Activated gamma-delta T cell (primary cell): ENCODE measurements at places on chromosomes 11 and 22.

DNA sequence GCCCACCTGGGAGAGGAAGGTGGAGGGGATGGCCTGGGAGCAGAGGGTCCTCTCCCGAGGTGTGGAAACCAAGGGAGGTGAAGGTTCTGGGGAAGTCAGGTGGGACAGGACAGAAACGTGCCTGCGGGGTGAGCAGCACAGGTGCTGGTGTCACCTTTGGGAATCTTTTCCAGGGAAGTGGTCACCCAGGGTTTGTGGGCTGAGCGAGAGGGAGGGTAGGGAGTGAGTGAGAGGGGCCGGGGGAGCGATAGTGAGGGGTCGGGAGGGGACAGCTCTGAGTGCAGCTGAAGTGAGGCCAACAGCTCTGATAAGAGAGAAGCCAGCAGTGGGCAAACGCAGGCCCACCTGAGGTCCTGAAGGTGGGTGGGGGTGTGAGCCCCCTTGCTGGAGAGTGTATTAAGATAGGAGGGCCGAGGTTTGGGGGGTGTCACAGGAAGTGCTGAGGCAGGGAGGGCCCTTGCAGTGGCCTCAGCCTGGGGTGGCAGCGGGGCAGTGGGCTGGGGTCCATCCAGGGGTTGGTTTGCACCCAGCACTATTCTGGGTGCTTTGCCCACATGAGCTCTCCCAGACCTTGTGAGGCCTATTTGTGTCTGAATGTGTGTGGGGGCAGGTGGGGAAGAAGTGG, 1.6 kb upstream of the SHANK3 start:
- no peak for DNase-seq

GRCh38 chr11:33182246-33182878, 21.1 kb upstream of the CSTF3 start:
- DNase-seq = no peak

DNA sequence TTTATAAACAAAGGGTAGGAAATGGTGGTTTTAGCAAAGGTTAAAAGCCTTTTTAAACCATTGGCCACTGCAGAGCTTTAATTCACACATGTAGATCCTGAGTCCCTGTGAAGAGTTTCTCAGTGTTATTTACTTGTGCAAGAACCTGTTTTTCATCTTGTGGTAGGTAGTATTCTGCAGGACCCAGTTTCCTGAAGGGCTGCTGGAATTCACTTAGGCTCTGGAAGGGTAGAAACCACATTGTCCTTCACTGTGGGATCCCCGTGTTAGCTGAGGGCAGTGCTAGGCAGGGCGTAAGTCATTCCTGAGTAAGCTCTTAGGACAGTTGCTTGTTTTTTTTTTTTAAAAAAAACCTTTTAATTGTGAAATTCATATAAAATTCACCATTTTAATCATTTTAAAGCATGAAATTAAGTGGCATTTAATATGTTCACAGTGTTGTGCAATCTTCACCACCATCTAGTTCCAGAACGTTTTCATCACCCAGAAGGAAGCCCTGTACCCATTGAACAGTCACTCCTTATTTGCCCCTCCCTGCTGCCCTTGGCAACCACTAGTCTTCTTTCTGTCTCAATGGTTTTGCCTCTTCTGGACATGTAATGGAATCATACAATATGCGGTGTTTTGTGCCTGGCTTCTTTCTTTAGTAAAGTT, 77.7 kb downstream of the C22orf31 start:
- no peak for DNase-seq

GRCh38 chr11:3105791-3106735, 48.8 kb upstream of the CARS1 start:
- DNase-seq = no peak

DNA sequence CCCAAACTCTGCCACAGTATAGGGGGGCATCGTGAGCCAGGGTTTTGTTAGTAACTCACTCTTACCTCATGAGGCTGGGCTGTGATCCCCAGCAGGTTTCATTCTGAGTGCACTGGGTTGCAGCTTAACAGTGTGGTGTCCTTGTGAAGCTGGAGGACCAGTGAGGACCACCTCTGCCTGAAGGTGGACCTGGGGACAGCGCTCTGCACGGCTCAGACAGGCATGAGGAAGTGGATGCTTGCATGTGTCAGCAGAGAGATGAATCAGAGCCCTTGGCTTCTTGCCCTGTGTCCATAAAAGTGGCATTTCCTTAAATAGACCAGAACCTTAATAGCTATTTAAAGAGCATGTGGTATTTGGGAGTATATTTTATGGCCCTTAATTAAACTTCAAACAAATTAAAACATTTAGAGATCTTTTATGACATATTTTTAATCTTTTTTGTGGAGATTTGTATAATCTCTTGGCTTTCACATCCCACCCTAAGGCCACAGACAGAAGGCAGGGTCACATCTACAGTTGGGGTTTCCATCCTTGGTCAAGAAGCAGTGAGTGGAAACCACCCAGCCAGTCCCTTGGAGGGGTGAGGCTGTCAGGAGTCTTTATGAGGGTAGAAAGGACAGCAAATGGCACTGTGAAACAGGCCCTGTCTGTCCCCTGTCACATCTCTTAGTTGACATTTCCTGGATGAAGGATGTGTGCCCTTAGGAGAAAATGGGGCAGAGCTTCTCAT, 24.8 kb upstream of the ADORA2A start:
- DNase-seq = no peak

DNA sequence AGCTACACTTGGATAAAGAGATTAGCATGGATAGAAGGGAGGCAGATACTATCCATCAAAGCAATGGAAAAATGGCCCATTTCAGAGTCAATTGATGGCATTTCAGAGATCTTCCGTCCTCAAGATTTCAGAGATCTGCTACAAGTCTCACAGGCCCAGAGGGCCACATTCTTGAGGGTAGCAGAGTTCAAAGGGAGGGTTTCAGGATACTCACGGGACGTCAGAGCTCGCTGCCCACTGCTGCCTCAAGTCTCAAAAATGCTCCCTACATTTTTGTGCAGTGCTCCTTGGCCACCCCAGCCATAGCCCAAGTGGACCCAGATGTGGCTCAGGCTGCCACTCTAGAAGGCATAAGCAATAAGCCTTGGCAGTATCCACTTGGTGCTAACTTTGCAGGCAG, 24.9 kb downstream of the RTL6 start:
- no peak for DNase-seq

DNA sequence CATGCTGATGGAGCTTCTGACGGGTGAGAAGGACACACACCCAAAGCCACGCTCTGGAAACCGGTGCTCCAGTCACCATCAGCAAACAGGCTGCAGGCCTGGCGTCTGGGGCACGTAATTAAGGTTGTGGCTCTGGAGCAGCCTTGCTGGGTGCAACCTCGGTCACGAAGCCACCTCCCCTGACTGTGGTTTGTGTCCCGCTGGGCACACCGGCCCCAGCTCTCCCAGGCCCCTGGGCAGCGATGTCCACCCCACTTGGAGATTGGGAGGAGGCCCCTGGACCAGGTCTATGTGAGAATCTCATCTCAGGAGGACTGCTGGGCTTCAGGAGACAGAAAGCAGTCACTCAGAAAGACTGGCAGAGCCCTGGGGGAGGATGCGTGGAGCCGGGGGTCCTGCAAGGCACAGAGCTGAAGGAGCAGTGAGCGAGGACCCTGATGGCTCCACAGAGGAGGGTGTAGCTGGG, 631.6 kb downstream of the BRD1 start:
- no peak for DNase-seq

- DNase-seq = no peak
These were observed 4.5 kb downstream of the FAM83F start for GRCh38 chr22:39999144-39999757.

DNA sequence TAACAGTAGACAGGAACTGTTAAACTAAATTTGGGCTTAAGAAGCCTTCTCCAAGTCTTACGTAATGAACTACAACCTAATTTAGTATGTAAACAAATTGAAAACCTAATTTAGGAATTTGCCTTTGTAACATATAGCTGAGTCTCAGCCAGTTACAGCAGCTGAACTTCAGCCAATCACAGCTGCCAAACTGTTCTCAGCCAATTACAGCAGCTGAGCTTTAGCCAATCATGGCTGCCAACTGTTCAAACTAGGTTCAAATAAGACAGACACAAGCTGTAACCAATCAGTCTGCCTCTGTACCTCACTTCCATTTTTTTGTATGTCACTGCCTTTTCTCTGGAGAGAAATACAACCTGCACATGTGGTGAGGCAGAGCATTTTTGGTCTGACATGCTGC, 95.0 kb upstream of the CD44 start:
- DNase-seq = no peak

GRCh38 chr11:10026514-10026913, 267.5 kb downstream of the SBF2 start:
- no peak for DNase-seq
